ENCODE measurements at places on chromosomes 12 and 14. TPM values are rescaled to one million over a fixed set of nuclear protein-coding genes. Genes with fewer than 3 reads are reported as not detected.
A peak's percentile ranks its signal among the peaks of the same experiment; 100 is the strongest.

DNA sequence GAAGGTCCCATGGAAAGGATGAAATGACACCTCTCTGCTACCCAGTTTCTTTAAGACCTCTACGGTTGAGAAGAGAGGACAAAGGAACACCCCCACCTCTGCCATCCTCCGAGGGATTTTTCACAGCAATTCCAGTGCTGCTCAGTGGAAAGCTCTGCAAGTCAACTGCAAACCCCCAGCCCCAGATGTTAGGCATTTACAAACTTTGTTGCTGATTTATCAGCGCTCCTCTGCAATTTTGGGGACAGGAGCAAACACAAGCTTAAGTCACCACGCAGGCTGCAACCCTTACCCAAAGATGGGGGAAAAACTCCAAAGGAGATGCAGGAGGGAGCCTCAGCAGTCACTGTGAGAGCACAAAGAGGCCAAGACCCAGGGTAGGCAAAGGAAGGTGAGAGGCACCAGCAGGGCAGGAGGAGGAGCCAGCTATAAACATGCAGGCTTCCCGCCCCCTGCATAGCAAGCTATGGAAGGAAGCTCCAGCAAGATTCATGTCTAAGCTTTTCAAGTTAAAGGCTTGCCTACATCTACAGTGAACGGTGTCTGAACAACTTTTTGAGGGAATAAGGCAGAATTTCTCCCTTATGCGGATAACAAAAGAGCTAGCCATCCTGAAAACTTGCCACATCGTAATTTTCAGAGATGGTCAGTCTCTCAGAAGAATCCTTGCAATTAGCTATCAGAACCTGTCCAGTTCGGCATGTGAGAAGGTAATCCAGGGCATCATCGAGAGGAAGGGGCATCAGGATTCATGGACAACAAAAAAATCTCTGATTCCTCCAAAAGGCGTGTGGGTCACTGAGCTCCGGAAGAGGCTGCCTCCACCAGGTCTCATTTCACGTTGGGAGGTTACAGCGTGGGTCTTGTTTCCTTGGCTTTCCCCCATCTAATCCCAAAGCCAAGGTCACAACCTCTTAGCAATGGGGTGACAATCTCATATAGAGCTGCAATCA is 3.9 kb downstream of the CTDSP2 start:
- peaks cover 16% of the 10 kb centered on the region for H3K36me3 ChIP-seq
- DNase-seq: no peak
- H3K4me3 ChIP-seq: no peak overlapping the region

The ZNF385A gene
- 8.3 TPM for total RNA-seq

DNA sequence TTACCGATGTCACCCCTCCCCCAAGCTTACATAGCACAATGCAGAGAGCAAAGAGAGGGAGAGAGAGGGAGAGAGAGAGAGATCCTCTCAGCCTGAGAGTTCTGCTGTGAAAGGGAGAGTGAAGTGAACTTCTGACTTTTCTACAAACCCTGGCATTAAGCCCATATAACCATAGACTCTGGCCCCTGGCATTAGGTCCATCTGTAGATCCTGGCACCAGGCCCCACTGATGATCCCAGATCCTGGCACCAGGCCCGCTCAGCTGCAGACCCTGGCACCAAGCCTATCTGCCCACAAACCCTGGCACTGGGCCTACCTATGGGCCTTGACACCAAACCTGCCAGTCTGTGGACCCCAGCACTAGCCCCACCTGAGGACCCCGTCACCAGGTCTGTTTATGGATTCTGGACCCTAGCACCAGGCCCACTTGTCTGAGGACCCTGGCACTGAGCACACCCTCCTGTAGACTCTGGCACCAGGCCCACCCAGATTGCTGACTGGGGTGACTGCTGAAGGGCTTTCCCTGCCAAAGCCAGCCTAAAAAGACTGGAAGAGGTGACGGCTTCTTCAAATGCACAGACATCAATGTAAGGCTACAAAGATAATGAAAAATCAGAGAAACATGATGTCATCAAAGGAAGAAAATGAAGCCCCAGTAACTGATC is 14.5 kb upstream of the KRT83 start:
- H3K4me3 ChIP-seq: no peak overlapping the region
- H3K27me3 ChIP-seq: no peaks in the 10 kb centered on the region
- peak; percentile 27 for DNase-seq
- no peak overlapping the region for H3K27ac ChIP-seq
- peaks cover 29% of the 10 kb centered on the region for H3K4me1 ChIP-seq
- no peaks in the 10 kb centered on the region for H3K36me3 ChIP-seq

GRCh38 chr14:22822571-22823098 is 7.1 kb upstream of the MRPL52 start:
- H3K27ac ChIP-seq: no peak overlapping the region
- peak overlapping the region; percentile 29 for H3K4me3 ChIP-seq
- peak; percentile 85 for DNase-seq
- no peaks in the 10 kb centered on the region for H3K36me3 ChIP-seq
- H3K4me1 ChIP-seq: peaks cover 18% of the 10 kb centered on the region

The NGB gene
- not detected for total RNA-seq

DNA sequence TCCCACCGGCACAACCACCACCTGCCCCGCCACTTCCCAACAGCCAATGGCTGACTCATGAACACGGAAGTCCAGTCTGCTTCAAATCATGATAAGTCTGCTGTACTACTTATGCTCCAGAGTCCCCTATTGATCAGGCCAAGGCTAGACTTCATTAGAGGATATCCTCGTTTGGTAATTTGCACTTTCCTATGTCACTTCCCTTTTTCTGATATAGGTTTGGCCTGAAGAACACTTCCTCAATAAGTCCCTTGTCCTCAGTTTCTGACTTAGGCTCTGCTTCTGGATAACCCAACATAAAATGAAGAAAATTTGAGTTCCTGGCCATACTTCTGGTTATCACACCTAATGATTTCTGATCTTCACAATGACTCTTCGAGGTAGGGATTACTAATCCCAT is 45.3 kb downstream of the IFNG-AS1 start:
- H3K36me3 ChIP-seq: no peaks in the 10 kb centered on the region
- no peak overlapping the region for H3K4me3 ChIP-seq
- no peaks in the 10 kb centered on the region for H3K27me3 ChIP-seq
- no peak overlapping the region for H3K27ac ChIP-seq
- DNase-seq: no peak

- H3K4me1 ChIP-seq: no peaks in the 10 kb centered on the region
- DNase-seq: no peak
- H3K36me3 ChIP-seq: peaks cover 11% of the 10 kb centered on the region
- H3K27me3 ChIP-seq: no peaks in the 10 kb centered on the region
Measured at GRCh38 chr12:107657133-107657532, 28.5 kb upstream of the PWP1 start.

DNA sequence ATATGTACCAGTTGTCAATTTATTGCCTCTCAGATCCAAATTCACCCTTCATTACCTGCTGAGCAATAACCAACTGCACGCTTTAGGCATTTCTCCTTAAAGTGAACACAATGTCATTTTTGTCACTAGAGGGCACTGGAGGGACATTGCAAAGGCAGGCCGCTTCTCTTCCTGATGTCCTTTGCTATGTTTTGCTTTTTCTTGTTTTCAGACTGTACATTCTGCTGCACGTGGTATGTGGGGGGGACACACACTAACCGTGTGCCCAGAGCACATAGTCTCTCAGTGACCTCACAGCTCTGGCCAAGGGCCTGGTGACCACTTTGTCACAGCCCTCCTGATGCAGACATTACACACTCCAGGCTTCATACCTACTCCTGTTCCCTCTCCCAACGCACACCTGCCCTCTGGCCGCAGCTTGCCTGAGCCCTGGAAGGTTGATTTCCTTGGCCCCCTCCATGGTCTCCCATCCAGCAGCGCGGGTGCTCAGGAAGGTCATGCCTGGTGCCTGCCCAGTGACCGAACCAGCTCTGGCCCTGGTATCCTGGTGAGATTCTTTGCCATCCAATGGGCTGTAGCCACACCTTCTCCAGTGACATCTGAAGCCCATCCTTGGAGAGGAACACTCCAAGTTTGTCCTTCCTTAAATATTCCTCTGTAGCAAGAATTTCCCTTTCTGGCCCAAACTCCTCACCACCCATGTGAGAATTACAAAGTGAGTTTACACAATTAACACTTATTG is 39.9 kb downstream of the MYO1H start:
- peak; percentile 27 for DNase-seq
- H3K27ac ChIP-seq: no peak overlapping the region
- H3K4me3 ChIP-seq: no peak overlapping the region
- peaks cover 40% of the 10 kb centered on the region for H3K27me3 ChIP-seq

The PLA2G1B gene
- total RNA-seq: not detected

The FOXN4 gene
- not detected for total RNA-seq

The RNU4-1 gene
- total RNA-seq: 2,069 TPM

- H3K27ac ChIP-seq: no peak overlapping the region
- DNase-seq: no peak
- H3K4me1 ChIP-seq: no peaks in the 10 kb centered on the region
- no peak overlapping the region for H3K4me3 ChIP-seq
- H3K36me3 ChIP-seq: no peaks in the 10 kb centered on the region
Measured at GRCh38 chr14:21686468-21686867, 12.8 kb upstream of the OR4E1 start.

- no peak overlapping the region for H3K27ac ChIP-seq
- H3K4me1 ChIP-seq: peaks cover 19% of the 10 kb centered on the region
- H3K36me3 ChIP-seq: peaks cover 27% of the 10 kb centered on the region
- H3K4me3 ChIP-seq: no peak overlapping the region
- DNase-seq: peak; percentile 53
Measured at GRCh38 chr12:131900397-131900796, 6.0 kb downstream of the ULK1 start.

The LTB4R gene
- 19.9 TPM for total RNA-seq

The MYF5 gene
- not detected for total RNA-seq
